ENCODE measurements at places on chromosomes 6 and 20. TPM values are rescaled to one million over a fixed set of nuclear protein-coding genes. Genes with fewer than 3 reads are reported as not detected.

Gene TSBP1
- not detected for total RNA-seq

GRCh38 chr6:44511126-44511525 lies 123.6 kb downstream of the CDC5L start:
- DNase-seq: no peak

DNA sequence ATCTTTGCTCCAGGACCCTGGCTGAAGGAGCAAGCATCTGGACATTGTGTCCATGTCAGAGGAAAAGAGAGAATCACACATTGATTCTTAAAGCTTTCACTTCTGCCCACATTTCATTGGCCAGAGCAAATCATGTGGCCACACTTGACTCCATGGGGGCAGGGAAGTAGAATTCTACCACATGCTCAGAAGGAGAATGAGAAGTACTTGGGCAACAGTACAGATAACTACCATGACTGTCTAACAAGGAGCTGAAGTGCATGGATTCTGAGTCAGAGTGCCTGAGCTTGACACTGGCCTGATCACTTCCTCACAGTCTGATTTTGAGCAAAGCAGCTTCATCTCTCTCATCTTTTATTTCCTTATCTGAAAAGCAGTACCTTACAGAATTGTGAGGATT lies 38.6 kb downstream of the GHRH start:
- DNase-seq: no peak

- DNase-seq: no peak
Measured at GRCh38 chr6:10511477-10511876, 9.7 kb upstream of the GCNT2 start.

- no peak for DNase-seq
Measured at GRCh38 chr6:113411011-113411410, 446.1 kb upstream of the MARCKS start.

Measured in activated T-helper 1 cell treated with anti-CD3 and anti-CD28 coated beads, Interleukin-12 subunit alpha, Interleukin-12 subunit beta, Interleukin-2, Interleukin-4 antibody, amounts not matched to agents 30 ng/mL and 10 ng/mL and 1 ng/mL, durations not matched to agents 14 hours and 24 hours and 36 hours (primary cell).